ENCODE measurements at places on chromosomes 1 and 21.
A peak's percentile ranks its signal among the peaks of the same experiment; 100 is the strongest.

DNA sequence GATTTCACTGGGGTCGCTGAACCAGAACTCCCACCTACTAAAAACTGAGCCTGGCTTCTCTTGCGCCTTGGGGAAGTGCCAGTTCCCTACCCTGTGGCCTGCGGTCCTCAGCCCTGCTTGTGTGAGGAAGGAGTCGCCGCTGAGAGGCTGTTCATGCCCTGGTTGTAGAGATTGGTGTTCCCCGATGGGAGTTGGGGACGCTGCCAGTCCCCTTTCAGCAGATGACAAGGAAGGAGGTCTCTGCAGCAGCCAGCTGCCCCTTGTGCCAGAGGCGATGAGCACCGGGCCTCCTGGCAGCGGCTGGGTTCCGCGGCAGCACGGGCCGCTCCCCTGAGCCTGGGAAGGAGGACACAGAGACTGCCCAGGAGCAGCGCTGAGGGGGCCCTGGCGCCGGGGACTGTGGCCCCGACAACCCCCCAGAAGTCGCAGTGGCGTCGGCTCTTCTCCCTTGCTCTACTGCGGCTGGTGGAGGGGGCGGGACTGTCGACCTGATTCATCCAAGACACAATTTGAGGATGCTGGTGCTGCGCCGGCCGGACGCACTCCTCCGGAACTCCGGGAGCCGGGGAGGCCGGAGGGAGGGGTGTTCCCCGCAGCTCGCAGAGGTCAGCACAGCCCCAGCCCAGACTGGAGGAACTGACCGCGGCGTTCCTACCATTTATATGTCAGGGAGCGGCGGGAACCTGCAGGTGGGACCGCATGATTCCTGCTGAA is 12.0 kb upstream of the ADORA3 start:
- DNase-seq: peak; percentile 25

GRCh38 chr21:33640697-33641351 is 717 bp downstream of the CRYZL1 start:
- no peak for DNase-seq

DNA sequence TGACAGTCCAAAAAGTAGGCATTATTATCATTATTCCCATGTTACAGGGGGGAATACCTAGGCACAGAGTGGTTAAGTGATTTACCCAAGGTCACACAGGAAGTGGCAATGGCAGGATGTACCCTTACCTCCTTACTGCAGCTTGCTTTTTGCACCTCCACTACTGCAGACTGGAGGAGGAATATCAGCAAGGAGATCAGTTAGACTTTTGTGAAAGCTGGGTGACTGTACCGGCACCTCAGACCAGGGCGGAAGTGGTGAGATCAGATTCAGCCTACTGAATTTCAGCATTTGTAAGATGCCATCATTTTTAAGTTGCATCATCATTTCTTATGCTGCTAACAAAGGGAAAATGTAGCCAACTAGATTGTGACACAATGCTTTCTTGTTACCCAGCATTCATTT is 4.5 kb downstream of the ADARB1 start:
- peak; percentile 83 for DNase-seq

DNA sequence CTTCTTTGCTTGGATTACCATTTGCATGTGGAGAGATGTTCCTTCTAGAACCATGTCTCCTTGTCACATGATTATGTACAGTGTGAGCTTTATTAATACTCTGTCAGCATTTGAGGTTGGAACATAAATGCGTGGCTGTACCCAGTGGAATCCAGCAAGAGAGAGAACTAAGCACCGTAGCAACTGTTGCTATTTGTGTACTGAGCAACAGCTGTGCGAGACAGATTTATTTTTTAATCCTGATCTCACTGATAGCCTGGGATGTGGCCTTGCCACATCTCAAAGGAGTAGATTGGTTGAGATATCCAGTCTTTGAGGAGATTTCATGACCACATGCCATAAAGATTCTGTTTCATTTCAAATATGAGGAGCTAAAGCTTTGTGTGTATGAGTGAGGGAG is 43.4 kb downstream of the KIF1B start:
- DNase-seq: no peak

DNA sequence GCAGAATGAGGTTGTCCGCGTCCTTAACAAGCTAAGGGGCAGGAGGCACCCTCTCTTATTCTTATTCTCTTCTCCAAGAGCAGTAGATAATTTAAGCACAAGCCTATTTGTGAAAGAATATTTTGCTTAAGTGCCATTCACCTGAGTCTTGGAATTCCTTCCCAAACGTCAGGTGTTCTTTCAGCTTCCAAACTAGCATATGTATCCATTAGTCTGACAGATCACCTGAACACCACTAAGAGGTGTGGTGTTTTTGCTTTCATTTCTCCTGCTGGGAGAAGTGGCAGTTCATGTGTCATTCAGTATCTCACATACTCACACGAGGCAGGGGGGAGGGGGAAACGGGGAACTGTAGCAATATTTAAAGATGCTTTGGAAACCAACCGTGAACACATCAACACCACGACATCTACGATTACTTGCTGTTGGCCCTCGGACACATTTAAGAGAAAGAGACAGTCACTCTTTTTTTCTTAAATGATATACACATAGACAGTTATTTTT is 45.5 kb upstream of the RBM15 start:
- no peak for DNase-seq

- DNase-seq: no peak
Measured at GRCh38 chr1:165455111-165455510, 10.2 kb upstream of the RXRG start.

GRCh38 chr1:34984435-34984792 is 733 bp downstream of the TMEM35B start:
- DNase-seq: no peak

GRCh38 chr1:51583532-51583931 is 33.4 kb upstream of the OSBPL9 start:
- DNase-seq: no peak

GRCh38 chr1:15051882-15052528 is 101.5 kb upstream of the TMEM51 start:
- DNase-seq: no peak

GRCh38 chr1:6256645-6257044 is 4.3 kb downstream of the GPR153 start:
- no peak for DNase-seq

GRCh38 chr1:194503209-194503608 is 1316.8 kb upstream of the B3GALT2 start:
- DNase-seq: no peak

GRCh38 chr1:108691128-108691941 is 775 bp upstream of the PRPF38B start:
- no peak for DNase-seq

GRCh38 chr1:26314501-26314900 is 3.3 kb upstream of the CD52 start:
- DNase-seq: no peak

- DNase-seq: peak; percentile 17
Measured at GRCh38 chr1:159869173-159869572, 6.7 kb upstream of the VSIG8 start.

GRCh38 chr1:154867841-154868605 is 2.1 kb downstream of the KCNN3 start:
- DNase-seq: no peak

DNA sequence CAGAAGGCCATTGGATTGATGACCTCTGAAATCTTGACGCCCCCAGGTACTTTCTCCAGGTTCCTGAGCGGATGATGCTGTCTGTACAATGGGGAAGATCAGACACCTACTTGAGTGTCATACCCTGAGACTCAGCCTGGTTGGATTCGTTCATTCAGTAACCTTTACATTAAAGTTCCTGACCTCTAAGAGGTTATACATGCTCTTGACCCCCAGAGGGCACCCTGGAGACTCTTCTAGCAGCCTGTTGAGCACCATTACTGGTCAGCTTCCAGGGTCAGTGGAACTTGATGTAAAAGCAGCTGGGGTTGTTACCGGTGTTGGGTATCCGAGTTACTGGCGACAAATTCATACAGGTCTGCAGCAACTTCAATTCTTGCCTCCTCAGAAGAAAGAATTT is 114.3 kb upstream of the ZNF678 start:
- DNase-seq: peak; percentile 40

GRCh38 chr1:111742938-111743549 is 3.8 kb upstream of the INKA2 start:
- DNase-seq: peak; percentile 4

All from stimulated activated naive CD8-positive, alpha-beta T cell treated with anti-CD3 and anti-CD28 coated beads, Interleukin-15, amount 100 ng/mL, for 72 hours (primary cell).